ENCODE measurements at places on chromosomes 1 and 21. TPM values are rescaled to one million over a fixed set of nuclear protein-coding genes. Genes with fewer than 3 reads are reported as not detected.

HSPA6 gene
- polyA plus RNA-seq = 12.3 TPM

DNA sequence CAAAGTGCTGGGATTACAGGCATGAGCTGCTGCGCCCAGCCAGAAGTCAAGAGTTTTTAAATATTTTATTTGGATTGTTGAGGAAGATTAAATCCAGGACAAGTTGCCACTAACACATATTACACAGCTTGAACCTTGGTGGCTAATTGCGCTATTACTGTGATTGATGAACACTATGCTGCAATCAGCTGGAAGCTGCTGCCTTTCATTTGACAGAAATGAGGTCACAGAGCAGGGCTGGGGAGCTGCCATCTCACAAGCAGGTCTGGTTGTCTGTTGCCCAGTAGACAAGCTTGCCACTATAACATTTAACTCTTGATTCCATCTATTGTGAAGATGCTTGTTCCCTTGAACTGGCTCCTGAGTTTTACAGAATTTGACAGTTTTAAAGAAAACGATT is 37.4 kb upstream of the NRDC start:
- no peak overlapping the region for H3K27ac ChIP-seq
- no peaks in the 10 kb centered on the region for H3K36me3 ChIP-seq
- peaks cover 2% of the 10 kb centered on the region for H3K27me3 ChIP-seq
- H3K4me1 ChIP-seq = no peaks in the 10 kb centered on the region

DNA sequence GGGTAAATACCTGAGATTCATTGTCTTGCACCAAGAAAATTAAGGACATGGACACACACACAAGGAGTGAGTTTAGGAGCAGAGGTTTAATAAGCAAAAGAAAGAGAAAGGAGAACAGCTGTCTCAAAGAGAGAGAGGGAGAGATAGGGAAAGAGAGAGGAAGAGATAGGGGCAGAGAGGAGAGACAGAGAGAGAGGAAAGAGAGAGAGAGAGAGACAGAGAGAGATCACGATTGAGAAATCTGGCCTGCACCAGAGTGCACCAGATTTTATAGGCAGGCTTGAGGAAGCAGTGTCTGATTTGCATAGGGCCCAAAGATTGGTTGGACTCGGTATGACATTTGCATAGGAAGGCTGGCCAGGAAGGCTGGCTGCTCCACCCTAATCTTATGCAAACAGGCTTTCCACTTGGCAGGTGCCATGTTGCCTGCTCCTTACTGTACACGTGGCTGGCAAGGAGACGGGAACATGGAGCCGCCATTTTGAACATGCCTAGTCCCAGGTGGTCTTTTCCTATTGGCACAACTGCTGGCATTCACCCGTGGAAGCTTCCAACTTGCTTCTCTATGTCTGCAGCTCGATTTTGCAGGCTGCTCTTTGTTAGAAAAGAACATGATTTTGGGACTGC is 419.9 kb downstream of the ZP4 start:
- no peaks in the 10 kb centered on the region for H3K36me3 ChIP-seq
- H3K4me3 ChIP-seq = no peak overlapping the region
- H3K27ac ChIP-seq = no peak overlapping the region
- no peaks in the 10 kb centered on the region for H3K27me3 ChIP-seq

GRCh38 chr1:174740249-174740968 is 259.3 kb upstream of the CACYBP start:
- no peak for DNase-seq
- H3K36me3 ChIP-seq = no peaks in the 10 kb centered on the region
- no peaks in the 10 kb centered on the region for H3K27me3 ChIP-seq
- H3K4me3 ChIP-seq = no peak overlapping the region

GRCh38 chr1:101236516-101237228 is at the start of gene S1PR1:
S1PR1 (plus strand) TSS chr1:101237019; CDS start chr1:101238985, 1,966 bp downstream.
- peaks cover 38% of the 10 kb centered on the region for H3K4me1 ChIP-seq
- no peak for DNase-seq
- H3K27me3 ChIP-seq = peaks cover 25% of the 10 kb centered on the region
- H3K4me3 ChIP-seq = peak within 1 kb of the TSS; percentile 69
- peaks cover 15% of the 10 kb centered on the region for H3K36me3 ChIP-seq
- peak within 1 kb of the TSS; percentile 88 for H3K27ac ChIP-seq

DNA sequence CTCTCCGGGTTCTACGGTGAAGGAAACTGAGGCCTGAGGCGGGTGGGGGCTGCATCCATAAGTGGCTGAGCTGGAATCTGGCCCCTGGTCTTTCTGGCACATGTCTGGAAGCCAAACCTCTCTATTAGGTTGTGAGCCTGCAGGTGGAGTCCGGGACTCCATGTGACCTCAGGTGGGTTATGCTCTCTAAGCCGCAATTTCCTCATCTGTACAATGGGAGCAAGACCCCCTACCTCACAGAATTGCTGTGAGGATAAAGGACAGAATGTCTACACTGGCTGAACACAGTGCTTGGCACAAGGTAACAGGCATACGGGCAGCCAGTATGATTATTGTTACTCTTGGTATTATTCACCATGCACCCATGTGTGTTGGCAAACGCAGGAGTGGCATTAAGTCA is 6.7 kb downstream of the EPHA2 start:
- peaks cover 36% of the 10 kb centered on the region for H3K4me1 ChIP-seq
- H3K27me3 ChIP-seq = peaks cover 21% of the 10 kb centered on the region
- no peak overlapping the region for H3K27ac ChIP-seq
- peaks cover 3% of the 10 kb centered on the region for H3K36me3 ChIP-seq
- no peak overlapping the region for H3K4me3 ChIP-seq

- H3K27ac ChIP-seq = no peak within 1 kb of the TSS
- no peak within 1 kb of the TSS for H3K4me3 ChIP-seq
- H3K36me3 ChIP-seq = no peaks in the 10 kb centered on the region
- H3K4me1 ChIP-seq = no peaks in the 10 kb centered on the region
- peaks cover 6% of the 10 kb centered on the region for H3K27me3 ChIP-seq
- no peak for DNase-seq
These were observed at the start of gene CHIT1 for GRCh38 chr1:203229471-203230135. CHIT1 (minus strand) TSS chr1:203229673; CDS start chr1:203229636, 37 bp downstream.

BNIPL gene
- 6.2 TPM for polyA plus RNA-seq

- no peak overlapping the region for H3K4me3 ChIP-seq
- DNase-seq = no peak
- no peaks in the 10 kb centered on the region for H3K4me1 ChIP-seq
- H3K27ac ChIP-seq = no peak overlapping the region
These were observed 49.3 kb upstream of the NEK2 start for GRCh38 chr1:211724687-211725196.

DNA sequence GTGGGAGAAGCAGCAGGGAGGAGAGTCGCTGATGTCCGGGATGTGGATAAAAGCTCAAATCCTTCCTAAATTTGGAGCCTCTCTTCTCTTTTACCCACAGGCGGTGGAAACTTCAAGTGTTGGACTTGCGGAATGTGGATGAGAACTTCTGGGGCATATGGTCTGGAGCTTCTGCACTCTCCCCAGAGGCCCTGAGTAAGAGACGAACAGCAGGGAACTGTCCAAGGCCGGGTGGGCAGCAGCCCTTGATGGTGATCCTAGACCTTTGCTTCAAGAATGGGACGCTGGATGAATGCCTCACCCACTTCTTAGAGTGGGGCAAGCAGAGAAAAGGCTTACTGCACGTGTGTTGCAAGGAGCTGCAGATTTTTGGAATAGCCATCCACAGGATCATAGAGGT is 1.9 kb downstream of the PRAMEF12 start:
- H3K36me3 ChIP-seq = no peaks in the 10 kb centered on the region
- H3K27me3 ChIP-seq = no peaks in the 10 kb centered on the region
- DNase-seq = no peak
- no peak overlapping the region for H3K4me3 ChIP-seq

DNA sequence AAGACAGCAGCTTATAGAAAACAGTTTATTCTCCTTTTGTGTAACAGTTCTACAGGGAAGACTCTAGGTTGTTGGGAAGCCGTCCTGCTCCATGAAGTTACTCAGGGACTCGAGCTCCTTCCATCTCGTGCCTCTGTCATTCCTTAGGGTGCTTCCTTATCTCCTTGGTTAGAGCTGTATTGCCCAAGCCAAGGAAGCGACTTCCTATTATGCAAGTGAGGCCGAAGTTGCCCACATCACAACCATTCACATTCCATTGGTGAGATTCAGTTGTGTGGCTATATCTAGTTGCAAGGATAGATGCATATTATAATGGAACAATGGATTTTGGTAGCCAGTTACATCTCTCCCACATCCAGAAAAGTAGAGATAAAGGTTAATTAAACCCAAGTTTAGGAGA is 9.0 kb downstream of the GSTM5 start:
- H3K36me3 ChIP-seq = no peaks in the 10 kb centered on the region
- no peaks in the 10 kb centered on the region for H3K27me3 ChIP-seq
- DNase-seq = no peak
- no peak overlapping the region for H3K4me3 ChIP-seq
- H3K27ac ChIP-seq = no peak overlapping the region

DNA sequence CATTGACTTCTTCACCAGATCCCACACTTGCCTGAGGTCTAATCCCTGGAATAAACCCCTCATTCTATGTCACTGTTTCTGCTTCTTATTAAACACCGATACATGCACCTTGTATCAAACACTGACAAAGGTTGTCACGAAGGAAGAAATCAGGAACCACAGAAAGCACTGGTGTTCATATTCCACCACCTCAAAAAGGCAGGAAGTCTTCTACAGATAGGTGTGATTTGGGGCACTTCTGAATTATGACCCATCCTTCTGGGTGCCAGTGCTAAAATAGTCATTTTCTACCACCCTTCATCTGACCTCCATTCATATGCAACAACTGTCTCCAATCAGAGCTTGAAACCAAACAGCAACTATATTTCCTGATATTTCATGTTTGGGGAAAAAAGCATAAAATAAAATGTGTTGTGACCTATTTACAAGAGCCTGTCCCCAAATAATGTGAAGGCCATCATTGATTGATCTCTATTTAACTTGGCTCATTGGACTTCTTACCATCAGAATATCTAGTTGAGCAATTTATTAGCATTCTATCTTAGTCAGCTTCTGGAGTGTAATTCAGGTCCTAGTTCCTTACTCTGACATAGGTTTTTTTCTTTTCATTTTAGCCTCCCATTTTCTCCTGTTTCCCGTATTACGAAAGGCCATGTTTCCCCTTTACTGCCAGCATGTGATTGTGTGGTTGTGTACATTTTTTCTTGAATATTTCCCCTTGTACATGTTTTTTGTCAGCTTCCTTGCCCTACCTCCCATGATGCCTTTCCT is 43.1 kb downstream of the DUSP10 start:
- no peaks in the 10 kb centered on the region for H3K4me1 ChIP-seq
- peaks cover 6% of the 10 kb centered on the region for H3K36me3 ChIP-seq
- H3K27me3 ChIP-seq = no peaks in the 10 kb centered on the region

MNDA gene
- 13.6 TPM for polyA plus RNA-seq

WNT4 gene
- 1.8 TPM for polyA plus RNA-seq

GRCh38 chr1:178192686-178193085 is 98.8 kb downstream of the RASAL2 start:
- no peak overlapping the region for H3K4me3 ChIP-seq
- H3K27me3 ChIP-seq = no peaks in the 10 kb centered on the region
- no peak overlapping the region for H3K27ac ChIP-seq
- no peaks in the 10 kb centered on the region for H3K36me3 ChIP-seq
- DNase-seq = no peak

FMO5 gene
- 4.7 TPM for polyA plus RNA-seq

- H3K27ac ChIP-seq = no peak overlapping the region
- no peak for DNase-seq
- no peaks in the 10 kb centered on the region for H3K27me3 ChIP-seq
- no peaks in the 10 kb centered on the region for H3K4me1 ChIP-seq
- no peaks in the 10 kb centered on the region for H3K36me3 ChIP-seq
These were observed 127.5 kb upstream of the CHODL start for GRCh38 chr21:18117176-18117575.

GRCh38 chr21:45313682-45314081 is 26.0 kb upstream of the POFUT2 start:
- no peak overlapping the region for H3K4me3 ChIP-seq
- no peak overlapping the region for H3K27ac ChIP-seq
- no peaks in the 10 kb centered on the region for H3K4me1 ChIP-seq
- H3K36me3 ChIP-seq = no peaks in the 10 kb centered on the region
- DNase-seq = no peak

- no peaks in the 10 kb centered on the region for H3K27me3 ChIP-seq
- no peak for DNase-seq
- H3K27ac ChIP-seq = no peak overlapping the region
- no peak overlapping the region for H3K4me3 ChIP-seq
- no peaks in the 10 kb centered on the region for H3K36me3 ChIP-seq
These were observed 106.5 kb downstream of the HLCS start for GRCh38 chr21:36859744-36860501.

GRCh38 chr1:150150133-150151021 is 661 bp downstream of the PLEKHO1 start:
- peak overlapping the region; percentile 91 for H3K27ac ChIP-seq
- peaks cover 42% of the 10 kb centered on the region for H3K4me1 ChIP-seq
- peak; percentile 62 for DNase-seq
- H3K36me3 ChIP-seq = peaks cover 28% of the 10 kb centered on the region
- H3K4me3 ChIP-seq = peak overlapping the region; percentile 87

BLACAT1 gene
- polyA plus RNA-seq = 0.14 TPM

HTR6 gene
- polyA plus RNA-seq = 0.02 TPM

LRRC8B gene
- 3.5 TPM for polyA plus RNA-seq

DNA sequence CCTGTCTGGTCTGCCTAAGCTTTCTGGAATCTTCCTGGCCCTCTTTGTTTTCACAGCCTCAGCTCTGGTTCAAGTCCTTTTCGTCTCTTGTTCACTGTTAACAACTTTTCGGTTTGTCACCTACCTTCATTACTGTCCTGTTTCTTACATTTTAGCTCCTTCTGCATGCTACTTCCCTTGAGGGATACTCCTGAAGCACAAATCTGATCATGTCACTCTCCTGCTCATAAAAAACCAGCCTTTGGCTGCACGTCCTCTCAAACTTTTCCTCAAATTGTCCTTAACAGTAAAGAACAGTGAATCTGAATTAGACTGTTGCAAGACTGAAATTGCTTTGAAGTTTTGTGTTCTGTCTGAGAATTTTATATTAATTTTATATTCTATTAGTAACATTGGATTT is 3.3 kb downstream of the RAVER2 start:
- no peak overlapping the region for H3K27ac ChIP-seq
- DNase-seq = no peak
- no peaks in the 10 kb centered on the region for H3K27me3 ChIP-seq
- H3K4me3 ChIP-seq = no peak overlapping the region
- H3K4me1 ChIP-seq = peaks cover 7% of the 10 kb centered on the region
- no peaks in the 10 kb centered on the region for H3K36me3 ChIP-seq

DNA sequence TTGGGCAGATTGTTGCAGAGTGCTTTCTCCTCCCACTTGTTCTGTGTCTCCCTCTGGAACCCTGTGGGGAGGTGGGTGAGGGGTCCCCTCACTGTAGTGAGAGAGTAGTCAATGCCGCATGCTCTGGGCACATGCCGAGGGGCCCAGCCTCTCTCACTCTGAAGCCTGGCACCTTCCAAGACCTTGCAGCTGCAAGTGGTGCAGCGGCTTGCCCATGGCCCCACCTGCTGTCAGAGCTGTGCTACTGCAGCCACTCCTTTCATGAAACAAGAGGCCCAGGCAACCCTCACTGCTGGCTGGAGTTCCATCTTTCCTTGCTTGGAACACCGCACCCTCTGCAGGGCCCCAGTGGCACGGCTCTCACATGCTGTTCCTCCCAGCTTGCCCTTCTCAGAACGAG is 58.4 kb upstream of the COL6A1 start:
- no peaks in the 10 kb centered on the region for H3K36me3 ChIP-seq
